Immature natural killer cell (primary cell): ENCODE measurements at places on chromosomes 4 and X. TPM values are rescaled to one million over a fixed set of nuclear protein-coding genes. Genes with fewer than 3 reads are reported as not detected.

Gene ERAS
- not detected for polyA plus RNA-seq

Gene DCAF8L2
- polyA plus RNA-seq, result not detected

Gene CXCL11
- not detected for polyA plus RNA-seq

GRCh38 chr4:79272761-79273160 is 53.1 kb downstream of the NAA11 start:
- H3K4me1 ChIP-seq, result no peaks in the 10 kb centered on the region
- no peak overlapping the region for H3K4me3 ChIP-seq
- no peaks in the 10 kb centered on the region for H3K36me3 ChIP-seq
- DNase-seq, result no peak

GRCh38 chr4:182808673-182809416 is 108.3 kb downstream of the DCTD start:
- peak overlapping the region; percentile 76 for H3K4me3 ChIP-seq
- H3K27me3 ChIP-seq, result peaks cover 14% of the 10 kb centered on the region
- peaks cover 36% of the 10 kb centered on the region for H3K4me1 ChIP-seq
- peak; percentile 84 for DNase-seq
- H3K36me3 ChIP-seq, result no peaks in the 10 kb centered on the region

GRCh38 chr4:86544310-86544966 is 49.7 kb upstream of the PTPN13 start:
- DNase-seq, result no peak
- no peak overlapping the region for H3K27ac ChIP-seq
- no peaks in the 10 kb centered on the region for H3K36me3 ChIP-seq

GRCh38 chr4:24560868-24561368 is 23.4 kb downstream of the DHX15 start:
- no peaks in the 10 kb centered on the region for H3K27me3 ChIP-seq
- DNase-seq, result no peak
- no peak overlapping the region for H3K27ac ChIP-seq
- H3K4me1 ChIP-seq, result peaks cover 99% of the 10 kb centered on the region
- no peak overlapping the region for H3K4me3 ChIP-seq
- H3K36me3 ChIP-seq, result peaks cover 13% of the 10 kb centered on the region

- H3K27me3 ChIP-seq, result no peaks in the 10 kb centered on the region
- no peak overlapping the region for H3K4me3 ChIP-seq
- no peak for DNase-seq
- H3K27ac ChIP-seq, result no peak overlapping the region
Measured at GRCh38 chr4:158197194-158197776, 13.0 kb upstream of the TMEM144 start.

GRCh38 chr4:103098756-103099440 is 736 bp downstream of the BDH2 start:
- no peaks in the 10 kb centered on the region for H3K36me3 ChIP-seq
- DNase-seq, result no peak
- peaks cover 12% of the 10 kb centered on the region for H3K4me1 ChIP-seq
- H3K27me3 ChIP-seq, result no peaks in the 10 kb centered on the region

GRCh38 chr4:14375816-14376215 is 626.5 kb upstream of the CPEB2 start:
- H3K27me3 ChIP-seq, result no peaks in the 10 kb centered on the region
- no peak for DNase-seq
- no peaks in the 10 kb centered on the region for H3K4me1 ChIP-seq
- no peak overlapping the region for H3K4me3 ChIP-seq
- H3K27ac ChIP-seq, result no peak overlapping the region
- no peaks in the 10 kb centered on the region for H3K36me3 ChIP-seq

- no peak overlapping the region for H3K4me3 ChIP-seq
- H3K36me3 ChIP-seq, result no peaks in the 10 kb centered on the region
- DNase-seq, result no peak
- no peak overlapping the region for H3K27ac ChIP-seq
Measured at GRCh38 chrX:413322-414201, 26.9 kb upstream of the PPP2R3B start.
